ENCODE measurements at places on chromosomes 2 and 18.

DNA sequence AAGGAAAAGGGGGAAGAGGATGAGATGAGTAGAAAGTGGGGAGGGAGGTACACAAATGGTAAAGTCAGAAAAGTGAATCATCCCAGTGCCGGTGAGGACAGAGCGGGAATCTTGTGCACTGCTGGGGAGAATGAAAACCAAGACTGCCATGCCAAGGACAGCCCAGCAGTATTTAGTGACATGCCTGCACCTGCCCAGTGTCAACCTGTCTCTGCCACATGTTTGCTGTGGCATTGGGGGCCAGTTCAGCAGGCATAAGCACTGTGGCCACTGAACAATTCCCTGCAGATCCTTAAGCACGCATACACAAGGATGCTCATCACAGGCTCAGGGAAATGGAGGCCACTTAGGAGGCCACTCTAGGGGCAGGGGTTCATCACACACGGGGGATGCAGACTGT is 5.2 kb upstream of the KCNK3 start:
- no peak for DNase-seq

- DNase-seq: no peak
Measured at GRCh38 chr2:32135409-32135808, 30.3 kb upstream of the SLC30A6 start.

DNA sequence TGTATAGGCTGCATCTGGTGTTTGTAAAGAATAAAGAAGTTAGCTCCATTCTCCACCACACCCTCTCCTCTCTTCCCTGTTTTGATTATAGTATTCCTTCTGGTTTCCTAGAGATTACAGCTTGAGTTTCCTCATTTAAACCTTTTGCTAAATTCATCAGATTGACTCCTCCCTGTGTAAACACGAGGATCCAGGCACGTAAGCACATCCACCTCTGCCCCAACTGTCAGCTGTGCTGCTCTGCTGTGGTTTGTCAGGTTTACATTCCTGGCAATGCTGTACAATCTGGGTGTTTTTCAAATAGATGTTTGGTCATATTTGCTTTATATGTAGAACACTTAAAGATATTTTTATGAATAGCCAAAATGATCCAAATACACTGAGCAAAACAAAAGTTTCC is 302.8 kb downstream of the PTGR3 start:
- no peak for DNase-seq

GRCh38 chr18:79540161-79540903 is 139.3 kb upstream of the CTDP1 start:
- no peak for DNase-seq

- no peak for DNase-seq
Measured at GRCh38 chr2:20067992-20068584, 16.7 kb upstream of the LAPTM4A start.

- DNase-seq: peak; percentile 29
Measured at GRCh38 chr2:105926960-105927678, 182.4 kb downstream of the NCK2 start.

GRCh38 chr18:70142001-70142400 is 63.5 kb downstream of the RTTN start:
- DNase-seq: no peak

GRCh38 chr2:170514140-170514539 is 201.0 kb upstream of the SP5 start:
- DNase-seq: no peak

- DNase-seq: no peak
Measured at GRCh38 chr2:71547616-71548285, 94.4 kb downstream of the DYSF start.

DNA sequence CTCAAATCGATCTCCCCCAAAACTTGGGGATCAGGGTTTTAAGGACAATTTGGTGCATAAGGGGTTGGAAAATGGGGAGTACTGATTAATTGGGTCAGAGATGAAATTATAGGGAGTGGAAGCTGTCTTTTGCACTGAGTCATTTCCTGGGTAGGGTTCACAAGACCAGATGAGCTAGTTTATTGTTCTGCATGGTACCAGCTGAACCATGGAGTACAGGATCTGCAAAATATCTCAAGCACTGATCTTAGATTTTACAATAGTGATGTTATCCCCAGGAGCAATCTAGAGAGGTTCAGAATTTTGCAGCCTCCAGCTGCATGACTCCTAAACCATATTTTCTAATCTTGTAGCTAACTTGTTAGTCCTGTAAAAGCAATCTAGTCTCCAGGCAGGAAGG is 73.1 kb downstream of the CPO start:
- no peak for DNase-seq

- no peak for DNase-seq
Measured at GRCh38 chr2:12723736-12724463, 7.2 kb downstream of the TRIB2 start.

DNA sequence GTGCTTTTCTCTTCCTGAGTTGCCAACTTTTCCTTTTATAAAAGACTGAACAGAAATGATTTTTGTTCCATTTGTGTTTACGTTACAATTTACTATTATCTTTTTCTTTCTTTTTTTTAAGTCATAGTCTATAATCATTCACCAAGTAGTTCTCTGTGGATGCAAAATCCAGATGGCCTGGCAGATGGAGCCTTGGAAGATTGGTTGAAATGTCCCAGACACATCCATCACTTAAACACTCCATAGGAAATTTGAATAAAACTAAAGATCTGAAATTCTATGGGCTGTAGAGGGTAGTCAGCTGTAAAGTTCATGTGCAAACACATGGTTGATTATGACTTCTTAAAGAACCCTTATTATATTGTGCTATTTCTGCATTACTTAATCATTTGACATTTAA is 164.8 kb upstream of the DOCK10 start:
- no peak for DNase-seq

- DNase-seq: no peak
Measured at GRCh38 chr2:206670531-206671319, 28.4 kb downstream of the FAM237A start.

GRCh38 chr2:121640380-121641316 is 8.6 kb downstream of the CLASP1 start:
- DNase-seq: no peak

- DNase-seq: no peak
Measured at GRCh38 chr2:26162963-26163362, 9.9 kb upstream of the GAREM2 start.

Measured in stimulated activated CD4-positive, alpha-beta T cell treated with anti-CD3 and anti-CD28 coated beads, Interleukin-4, amount 100 ng/mL, for 1 hour (primary cell).